ENCODE measurements at places on chromosomes 3 and 15.
A peak's percentile ranks its signal among the peaks of the same experiment; 100 is the strongest.

DNA sequence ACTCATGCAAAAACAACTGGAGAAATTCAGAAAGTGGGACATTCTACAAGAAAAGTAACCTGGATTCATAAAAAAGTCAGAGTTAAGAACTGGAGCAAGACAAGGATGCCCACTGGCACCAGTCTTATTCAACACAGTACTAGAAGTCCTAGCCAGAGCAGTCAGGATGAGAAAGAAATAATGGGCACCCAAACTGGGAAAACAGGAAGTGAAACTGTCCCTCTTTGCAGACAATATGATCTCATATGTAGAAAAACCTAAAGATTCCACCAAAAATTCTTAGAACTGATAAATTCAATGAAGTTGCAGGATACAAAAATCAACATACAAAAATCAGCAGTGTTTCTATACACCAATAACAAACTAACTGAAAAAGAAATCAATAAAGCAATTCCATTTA is 37.4 kb downstream of the TXNRD3 start:
- no peak for DNase-seq

GRCh38 chr15:58423831-58424608 is 7.8 kb upstream of the LIPC start:
- DNase-seq: no peak

GRCh38 chr15:39128746-39129145 is 452.1 kb upstream of the THBS1 start:
- DNase-seq: no peak

DNA sequence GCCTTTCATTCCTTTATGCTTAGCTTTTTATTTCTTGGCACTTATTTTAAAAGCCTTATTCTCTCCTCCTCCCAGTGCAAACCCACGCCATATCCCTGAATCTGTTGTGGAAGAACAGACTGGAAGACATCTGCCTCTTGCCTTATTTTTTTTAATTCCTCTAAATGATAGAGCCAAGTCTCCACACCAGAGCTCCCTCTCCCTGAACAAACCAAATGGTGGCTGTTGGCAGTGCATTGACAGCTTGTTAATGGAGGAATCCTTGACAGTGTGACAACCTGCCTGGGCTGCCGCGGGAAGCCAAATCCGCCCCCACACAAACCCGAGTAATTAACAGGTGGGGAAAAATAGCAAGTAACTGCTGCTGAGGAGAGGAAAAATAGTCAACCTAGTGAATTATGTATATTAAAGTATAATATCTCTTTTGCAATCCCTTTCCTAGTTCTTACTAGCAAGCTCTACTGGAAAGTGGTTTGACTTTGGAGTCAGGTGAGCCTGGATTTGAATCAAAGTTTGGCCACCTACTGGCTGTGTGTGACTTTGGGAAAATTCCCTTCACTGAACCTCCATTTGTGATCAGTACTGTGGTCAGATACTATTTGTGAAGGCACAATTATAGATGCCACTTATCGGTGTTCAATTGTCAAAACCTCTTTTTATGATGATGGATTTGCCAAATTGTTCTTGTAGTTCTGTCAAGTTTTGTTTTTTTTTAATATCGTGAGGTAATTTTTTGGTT is 589.6 kb downstream of the PDCD6IP start:
- DNase-seq: no peak

- DNase-seq: no peak
These were observed 80.9 kb downstream of the DUT start for GRCh38 chr15:48411971-48412591.

GRCh38 chr3:183247011-183247589 is 6.0 kb upstream of the B3GNT5 start:
- no peak for DNase-seq

DNA sequence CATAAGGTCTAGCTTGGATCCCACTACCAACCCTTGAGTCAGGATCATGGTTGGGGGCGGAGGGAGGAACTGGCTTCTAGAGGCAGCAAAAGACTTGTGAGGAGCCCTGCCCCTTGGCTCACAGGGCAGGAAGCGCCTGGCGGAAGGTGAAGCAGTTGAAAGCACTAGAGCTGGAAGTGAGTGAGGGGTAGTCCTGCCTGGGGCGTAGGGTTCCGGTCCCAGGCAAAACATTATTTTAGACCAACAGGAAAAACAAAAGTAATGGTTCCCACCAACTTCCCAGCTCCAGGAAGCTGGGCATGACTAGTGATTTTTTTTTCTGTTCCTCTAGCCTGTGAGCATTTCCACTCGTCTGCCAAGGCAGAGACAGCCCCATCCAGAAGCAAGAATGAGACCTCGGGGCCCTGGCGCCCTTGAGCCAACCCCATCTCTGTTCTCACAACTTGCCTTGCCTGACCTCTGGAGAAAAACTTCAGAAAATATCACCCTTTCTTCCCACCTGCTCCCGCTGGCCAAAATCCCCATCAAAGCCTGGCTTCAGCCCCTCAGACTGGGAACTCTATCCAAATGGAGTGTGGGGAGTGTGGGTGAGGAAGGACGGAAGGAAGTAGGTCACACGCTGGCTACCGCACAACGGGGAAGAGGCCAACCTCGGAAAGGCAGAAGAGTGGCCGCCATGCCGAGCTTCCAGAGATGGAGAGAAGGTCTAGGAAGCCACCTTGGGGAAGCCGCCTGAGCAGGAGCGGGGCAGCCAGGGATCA is 57.5 kb downstream of the RBPMS2 start:
- DNase-seq: no peak

DNA sequence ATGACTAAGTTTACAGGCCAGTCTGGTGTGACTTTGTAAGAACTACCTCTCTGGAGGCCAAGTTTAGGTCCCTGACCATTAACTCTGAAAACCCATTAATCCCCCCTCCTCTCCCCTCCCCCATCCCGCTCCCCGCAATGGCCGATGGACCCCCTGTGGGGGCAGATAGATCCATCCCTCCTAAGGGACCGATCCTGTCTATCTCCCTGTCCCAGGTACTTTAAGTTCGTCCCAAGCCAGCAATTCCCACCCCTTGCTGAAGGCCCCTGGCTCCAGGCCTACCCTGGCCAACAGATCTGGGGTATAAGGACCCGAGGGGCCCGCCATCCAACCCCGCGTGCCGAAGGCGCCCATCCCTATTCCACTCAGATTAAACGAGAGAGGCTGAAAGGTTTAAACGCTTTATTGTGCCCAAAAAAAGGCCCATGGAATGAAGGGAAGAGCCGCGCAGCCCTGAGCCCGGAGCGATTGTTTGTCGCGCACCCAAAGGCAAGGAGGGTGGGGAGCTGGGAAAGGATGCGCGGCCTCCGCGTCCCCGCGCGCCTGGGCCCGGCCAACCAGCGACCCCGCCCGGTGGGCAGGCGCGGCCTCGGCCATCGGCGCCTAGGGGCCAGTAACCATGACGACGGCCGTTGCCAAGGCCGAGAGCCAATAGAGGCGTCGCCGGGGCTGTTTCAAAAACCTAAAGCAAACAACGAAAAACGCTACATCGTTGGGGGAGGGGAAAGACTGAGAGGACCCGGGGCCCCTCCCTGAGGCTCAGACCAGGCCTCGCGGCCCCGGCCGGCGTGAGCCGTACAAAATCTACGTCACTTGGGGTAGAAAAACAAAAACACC is 35.9 kb downstream of the HMCES start:
- no peak for DNase-seq

DNA sequence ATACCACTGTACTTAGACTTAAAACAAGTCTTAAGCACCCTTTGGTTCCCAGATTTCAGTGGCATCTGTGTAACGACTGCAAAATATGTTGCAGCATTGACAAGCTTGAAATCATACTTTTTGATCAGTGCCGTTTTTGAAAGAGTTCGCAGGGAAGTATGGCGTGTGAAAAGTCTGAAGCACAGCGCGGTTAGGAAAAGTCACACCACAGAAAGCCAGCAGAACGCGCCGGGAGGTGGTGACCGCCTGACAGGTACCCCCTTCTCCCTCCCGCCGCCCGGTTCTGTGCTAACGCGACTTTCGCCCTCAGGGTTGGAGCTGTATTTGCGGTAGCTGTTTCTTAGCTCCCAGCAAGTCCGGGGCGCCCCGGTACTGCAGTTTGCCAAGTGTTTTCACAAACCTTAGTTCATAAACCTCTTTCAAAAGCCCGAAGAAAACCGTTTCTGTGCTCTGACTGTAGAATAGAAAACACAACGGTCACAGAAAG is 481 bp upstream of the CRYBG3 start:
- no peak for DNase-seq

DNA sequence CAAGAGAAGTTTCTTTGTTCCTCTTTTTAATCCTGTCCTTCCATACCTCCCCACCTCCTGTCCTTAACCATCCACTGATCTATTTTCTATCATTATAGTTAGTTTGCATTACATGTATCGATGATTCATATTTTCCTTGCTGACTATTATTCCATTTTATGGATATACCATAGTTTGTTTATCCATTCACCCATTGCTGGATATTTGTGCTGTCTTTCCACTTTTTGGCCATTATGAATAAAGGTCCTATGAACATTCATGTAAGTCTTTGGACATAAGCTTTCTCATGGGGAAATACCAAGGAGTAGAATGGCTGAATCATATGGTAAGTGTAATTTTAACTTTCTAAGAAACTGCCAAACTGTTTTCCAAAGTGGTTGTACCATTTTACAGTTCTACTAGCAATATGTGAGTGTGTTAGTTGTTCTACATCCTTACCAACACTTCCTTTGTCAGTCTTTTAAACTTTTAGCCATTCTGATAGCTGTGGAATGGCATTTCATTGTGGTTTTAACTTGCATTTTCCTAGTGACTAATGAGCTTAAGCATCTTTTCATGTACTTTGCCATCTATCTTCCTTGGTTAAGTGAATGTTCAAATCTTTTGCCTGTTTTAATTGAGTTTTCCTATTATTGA is 11.7 kb downstream of the ATP6V1A start:
- DNase-seq: no peak

- no peak for DNase-seq
These were observed 100.4 kb downstream of the DGKG start for GRCh38 chr3:186261638-186262037.

- no peak for DNase-seq
These were observed 40.5 kb upstream of the CCR4 start for GRCh38 chr3:32910954-32911353.

DNA sequence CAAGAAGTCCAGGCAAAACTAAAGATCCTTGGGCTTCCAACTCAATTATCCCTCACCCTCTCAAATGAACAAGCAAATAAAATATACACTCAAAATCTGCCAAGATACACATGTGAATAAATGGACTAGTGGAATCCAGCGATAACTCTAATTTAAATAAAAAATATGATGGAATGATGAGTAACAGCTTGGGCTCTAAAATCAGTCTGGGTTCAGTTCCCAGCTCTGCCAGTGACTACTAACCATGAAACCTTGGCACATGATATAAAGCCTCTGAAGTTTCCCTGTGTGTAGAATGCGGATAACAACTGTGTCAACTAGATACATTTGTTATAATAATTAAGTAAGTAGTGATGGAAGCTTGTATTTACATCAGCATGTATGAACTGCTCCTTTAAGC is 81.3 kb downstream of the CADPS start:
- no peak for DNase-seq

DNA sequence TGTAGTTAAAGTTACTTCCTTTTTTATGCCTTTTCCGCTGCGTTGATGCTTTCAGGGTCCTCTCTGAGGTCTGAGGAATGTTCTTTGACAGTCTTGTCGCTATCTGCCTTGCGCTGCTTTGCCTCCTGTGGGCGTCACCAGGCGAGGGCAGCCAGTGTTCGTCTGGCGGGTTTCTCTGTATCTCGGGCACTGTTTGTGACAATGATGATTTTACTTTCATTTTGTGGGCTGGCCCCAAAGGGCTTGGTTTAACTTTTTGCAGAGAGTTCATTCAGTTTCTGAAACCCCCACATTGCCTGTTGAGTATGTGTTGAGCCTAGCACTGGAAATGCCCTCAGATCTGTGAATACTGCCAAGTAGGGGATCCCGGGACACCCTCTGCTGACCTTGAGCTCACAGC is 24.6 kb upstream of the SACM1L start:
- DNase-seq: peak; percentile 48

- no peak for DNase-seq
These were observed 65.8 kb downstream of the PDE8A start for GRCh38 chr15:85047271-85047948.

- DNase-seq: no peak
These were observed 51.8 kb downstream of the IQSEC1 start for GRCh38 chr3:13021141-13022114.

DNA sequence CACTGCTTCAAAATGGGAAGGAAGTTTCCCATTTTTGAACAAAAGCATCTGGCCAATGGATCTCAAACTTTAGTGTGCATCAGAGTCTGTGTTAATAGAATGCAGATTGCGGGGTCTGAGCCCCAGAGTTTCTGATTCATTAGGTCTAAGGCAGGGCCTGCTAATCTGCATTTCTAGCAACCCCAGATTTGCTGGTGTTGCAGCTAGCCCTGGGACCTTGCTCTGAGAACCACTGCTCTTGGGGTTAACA is 30.7 kb upstream of the USP3 start:
- no peak for DNase-seq

GRCh38 chr15:42138411-42138810 is 18.0 kb downstream of the PLA2G4F start:
- DNase-seq: no peak

DNA sequence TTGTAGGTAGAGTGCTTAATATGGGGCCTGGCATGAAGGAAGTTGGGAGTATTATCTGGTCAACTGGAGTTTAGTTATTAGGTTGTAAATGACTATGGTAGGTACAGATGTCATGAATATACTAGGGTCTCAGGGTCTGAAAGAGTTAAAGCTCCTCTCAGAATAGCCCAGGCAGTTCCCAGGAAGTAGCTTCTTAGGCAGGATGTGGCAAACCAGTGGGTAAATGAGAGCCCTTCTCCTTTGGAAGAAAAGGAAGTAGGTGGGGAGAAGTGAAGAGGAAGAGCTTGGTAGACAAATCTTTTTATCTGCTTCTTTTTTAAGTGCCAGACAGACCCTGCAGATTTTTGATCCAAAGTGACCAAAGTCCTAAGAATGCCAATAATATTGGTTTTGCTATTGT is 24.5 kb downstream of the MAP2K1 start:
- DNase-seq: no peak

DNA sequence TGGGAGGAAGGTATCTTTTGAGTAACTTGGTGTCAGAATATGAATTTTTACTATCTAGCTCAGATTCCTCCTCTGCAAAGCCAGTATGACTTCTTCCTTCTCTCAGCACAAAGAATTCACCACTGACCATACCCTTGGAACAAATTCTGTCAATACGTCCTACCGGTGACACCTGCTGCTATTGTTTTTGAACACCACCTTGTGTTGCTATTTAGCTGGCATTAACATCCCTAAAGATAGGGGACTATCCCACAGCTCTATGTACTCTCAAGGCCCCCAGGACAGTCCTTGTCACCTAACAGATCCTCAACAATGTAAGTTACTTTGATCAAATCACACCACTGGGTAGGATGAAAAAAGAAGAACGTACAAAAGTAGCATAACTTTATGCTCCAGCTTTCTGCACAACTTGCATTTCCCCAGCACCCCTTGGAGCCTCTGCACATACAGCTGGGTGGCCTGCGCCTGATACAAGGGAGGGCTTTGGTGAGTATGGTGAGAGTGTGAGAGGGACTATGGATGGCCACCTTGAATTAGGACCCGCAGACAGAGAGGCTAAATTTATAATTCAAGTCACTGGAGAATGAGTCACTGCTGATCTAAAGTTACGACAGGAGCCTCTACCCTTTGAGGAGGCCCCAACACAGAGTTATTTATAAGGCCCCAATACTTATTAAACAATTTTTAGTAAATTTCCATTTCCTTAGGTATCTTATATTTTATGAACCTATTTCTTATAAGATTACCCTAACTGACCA is 2.3 kb upstream of the COLQ start:
- no peak for DNase-seq

All from stimulated activated CD8-positive, alpha-beta memory T cell treated with anti-CD3 and anti-CD28 coated beads, Interleukin-4, amount 100 ng/mL, for 4 hours (primary cell).